Activated CD4-positive, alpha-beta T cell treated with anti-CD3 and anti-CD28 coated beads, Interleukin-2, amount 10 ng/mL, durations not matched to agents 7 days and 5 days (primary cell): ENCODE measurements at places on chromosomes 13 and 19.
A peak's percentile ranks its signal among the peaks of the same experiment; 100 is the strongest.

DNA sequence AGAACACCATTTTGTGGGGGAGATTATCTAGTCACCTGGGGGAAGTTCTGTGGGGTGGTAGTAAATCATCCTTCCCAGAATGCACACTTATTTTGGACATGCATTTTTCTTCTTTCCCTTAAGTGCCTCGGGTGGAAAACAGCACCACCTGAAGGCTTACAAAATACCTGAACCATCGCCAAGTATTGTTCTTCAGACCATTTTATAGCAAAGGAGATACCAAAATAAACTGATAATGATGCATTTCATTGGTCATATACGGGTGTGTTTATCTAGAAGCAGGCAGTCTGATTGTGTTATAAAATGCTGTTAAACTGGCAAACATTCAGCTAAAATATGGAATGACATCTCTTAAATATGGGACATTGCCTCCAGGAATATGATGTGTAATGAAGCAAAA lies 1034.7 kb downstream of the SLITRK1 start:
- DNase-seq: no peak

- DNase-seq: no peak
Observed at GRCh38 chr13:75352641-75353327, 129.2 kb downstream of the TBC1D4 start.

DNA sequence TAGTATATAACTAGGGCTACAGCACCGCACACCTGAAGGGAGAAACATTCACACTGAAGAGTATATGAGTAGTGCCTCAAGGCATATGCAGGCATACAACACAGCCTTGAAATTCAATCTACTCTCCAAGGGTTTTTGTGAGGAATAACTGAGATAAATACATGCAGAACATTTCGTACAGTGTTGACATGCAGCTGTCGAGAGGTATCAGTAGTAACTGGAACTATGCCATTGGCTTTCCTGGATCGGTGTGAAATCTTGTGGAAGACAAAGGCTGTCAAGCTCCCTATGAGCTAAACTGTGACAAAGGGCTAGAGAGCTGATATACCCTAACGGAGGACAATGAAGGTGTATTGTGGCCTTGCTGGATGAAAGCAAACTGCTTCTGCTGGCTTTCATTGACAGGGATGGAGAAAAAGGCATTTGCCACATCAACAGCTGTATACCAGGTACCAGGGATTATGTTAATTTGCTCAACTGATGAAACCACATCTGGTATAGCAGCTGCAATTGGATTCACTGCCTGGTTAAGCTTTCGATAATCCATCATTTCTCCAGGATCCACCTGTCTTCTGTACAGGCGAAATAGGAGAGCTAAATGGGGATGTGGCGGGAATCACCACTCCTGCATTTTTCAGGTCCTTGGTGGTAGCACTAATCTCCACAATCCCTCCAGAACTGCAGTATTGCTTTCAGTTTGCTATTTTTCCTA lies 16.3 kb downstream of the MTRF1 start:
- DNase-seq: no peak

DNA sequence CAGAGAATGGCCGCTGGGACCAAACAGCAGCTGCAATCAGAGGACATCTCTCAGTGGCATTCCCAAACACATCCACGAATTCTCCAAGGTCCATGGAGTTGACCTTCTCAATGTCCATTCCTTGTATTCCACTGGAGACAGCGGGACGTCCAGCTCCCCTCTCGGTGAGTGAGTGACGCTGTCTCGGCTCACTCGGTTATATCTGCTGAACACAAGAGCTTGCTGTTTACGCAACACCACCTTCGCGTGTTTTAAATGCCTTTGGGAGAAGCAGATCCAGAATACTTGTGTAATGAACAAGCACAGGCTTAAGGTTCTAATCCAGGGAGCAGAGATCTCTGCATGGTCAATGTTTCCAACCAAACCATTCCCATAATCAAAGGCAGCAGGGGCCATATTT lies at the start of gene URAD:
Gene URAD (minus strand): TSS at position 174 of the 400 bp plus-strand sequence. CDS start 56 bp downstream, at position 118.
- no peak for DNase-seq

DNA sequence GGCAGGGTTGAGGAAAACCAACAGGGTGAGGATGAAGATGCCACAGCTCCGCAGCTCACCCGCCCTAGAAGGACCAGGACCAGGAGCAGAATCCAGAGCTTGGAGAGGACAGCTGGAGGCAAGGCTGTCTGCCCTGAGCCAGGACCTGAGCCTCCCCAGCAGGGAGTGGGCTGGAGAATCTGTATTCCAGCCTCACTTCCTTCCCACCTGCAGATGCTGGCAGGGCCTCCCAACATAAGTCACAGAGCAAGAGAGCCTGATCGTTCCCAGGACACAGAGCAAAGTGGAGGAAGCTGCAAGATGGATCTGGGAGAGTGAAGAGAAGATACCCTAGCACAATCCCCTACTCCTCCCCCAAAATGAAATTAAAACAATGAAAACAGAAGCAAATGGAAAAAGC lies 61.7 kb upstream of the WASF3 start:
- DNase-seq: no peak

GRCh38 chr19:17869114-17869608 lies 2.6 kb upstream of the SLC5A5 start:
- no peak for DNase-seq

DNA sequence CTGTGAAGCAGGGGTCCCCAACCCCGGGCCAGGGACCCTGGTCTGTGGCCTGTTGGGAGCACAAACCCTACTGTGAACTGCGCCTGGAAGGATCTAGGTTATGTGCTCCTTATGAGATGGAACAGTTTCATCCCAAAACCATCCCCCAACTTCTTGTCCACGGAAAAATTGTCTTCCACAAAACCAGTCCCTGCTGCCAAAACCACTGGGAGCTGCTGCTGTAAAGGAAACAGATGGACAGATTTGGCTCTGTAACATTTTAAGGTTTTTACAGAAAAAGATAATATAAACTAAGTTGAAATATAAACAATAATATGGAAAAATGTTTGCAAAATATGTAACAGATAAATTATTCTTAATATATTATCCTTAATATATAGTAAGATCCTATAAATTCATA lies 73.7 kb downstream of the COG6 start:
- DNase-seq: no peak

GRCh38 chr19:45455707-45456499 lies 11.9 kb upstream of the FOSB start:
- no peak for DNase-seq

- no peak for DNase-seq
Observed at GRCh38 chr19:47057328-47057727, 8.9 kb upstream of the TMEM160 start.

DNA sequence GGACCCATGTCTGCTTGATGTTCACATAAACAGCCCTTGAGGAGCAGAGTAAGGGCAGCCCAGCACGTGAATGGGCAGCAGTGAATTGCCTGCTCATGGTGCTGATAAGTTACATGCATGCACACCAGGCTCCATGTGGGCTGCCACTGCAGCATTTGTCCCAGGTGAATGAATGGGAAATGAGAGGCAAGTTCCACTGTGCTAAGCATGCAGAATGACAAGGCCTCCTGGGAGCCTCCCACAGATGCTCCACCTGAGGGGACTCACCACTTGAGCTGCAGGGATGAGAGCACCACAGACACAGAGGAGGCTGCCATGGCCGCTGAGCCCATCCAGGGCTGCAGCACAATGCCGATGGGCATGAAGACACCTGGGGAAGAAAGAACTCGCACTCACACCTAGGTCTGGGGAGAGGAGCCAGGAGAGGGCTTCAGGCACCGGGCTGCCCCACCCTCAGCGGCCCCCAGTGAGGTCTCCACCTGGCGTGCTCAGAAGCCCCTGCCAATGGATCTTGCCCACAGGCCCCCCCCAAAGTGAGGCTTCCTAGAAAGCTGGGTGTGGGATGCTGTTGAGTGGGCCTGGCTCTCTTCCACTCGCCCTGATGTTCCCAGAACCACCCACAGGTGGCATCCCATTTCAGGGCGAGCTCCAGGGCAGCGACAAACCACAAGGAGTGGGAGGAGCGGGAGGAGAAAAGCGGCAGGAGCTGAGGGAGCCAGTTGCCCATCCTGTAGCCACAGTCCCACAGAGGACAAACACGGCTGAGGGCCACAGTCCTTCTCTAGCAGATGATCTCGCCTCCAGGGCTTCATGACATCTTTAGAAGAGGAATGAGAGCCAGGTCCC lies 73.8 kb downstream of the CCDC70 start:
- no peak for DNase-seq

GRCh38 chr13:89627996-89628395 lies 1719.5 kb upstream of the MIR17HG start:
- no peak for DNase-seq

- DNase-seq: peak; percentile 60
Observed at GRCh38 chr19:11137542-11138384, 17.8 kb downstream of the SPC24 start.

GRCh38 chr19:43555185-43555770 lies 20.0 kb downstream of the XRCC1 start:
- DNase-seq: peak; percentile 91

DNA sequence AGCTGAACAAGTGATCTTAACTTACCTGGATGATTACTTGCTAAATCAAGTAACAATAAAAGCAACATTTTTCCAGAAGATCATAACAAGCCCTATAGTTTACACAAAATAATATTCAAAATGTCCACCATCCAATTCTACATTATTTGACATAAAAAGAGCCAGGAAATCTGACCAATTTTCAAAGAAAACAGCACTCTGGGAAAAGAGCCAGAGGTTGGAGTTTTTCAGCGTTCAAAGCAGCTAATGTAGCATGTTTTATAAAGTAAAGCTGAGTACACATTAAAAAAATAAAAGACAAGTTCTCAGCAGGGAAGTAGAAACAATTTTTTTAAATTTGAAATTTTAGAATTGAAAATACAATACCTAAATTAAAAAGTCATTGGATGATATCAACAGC lies 62.6 kb downstream of the UFM1 start:
- DNase-seq: no peak

GRCh38 chr19:48806818-48807589 lies 3.8 kb downstream of the BCAT2 start:
- no peak for DNase-seq

DNA sequence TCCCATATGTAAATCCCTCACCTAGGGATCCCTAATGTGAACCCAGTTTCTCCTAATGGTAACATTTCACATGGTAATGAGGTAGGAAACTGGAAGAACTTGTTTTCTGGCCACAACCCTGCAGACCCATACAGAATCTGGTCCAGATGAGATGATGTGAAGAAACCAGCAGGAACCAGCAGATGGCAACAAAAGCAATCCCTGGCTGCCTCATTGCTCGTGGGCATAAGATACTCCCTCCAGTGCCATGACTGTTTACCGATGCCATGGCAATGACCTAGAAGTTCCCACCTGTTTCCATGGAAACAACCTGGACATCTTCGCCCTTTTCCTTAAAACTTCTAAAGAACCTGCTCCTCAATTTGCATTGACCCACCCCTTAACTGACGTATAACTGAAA lies 1.4 kb upstream of the CD209 start:
- DNase-seq: no peak

DNA sequence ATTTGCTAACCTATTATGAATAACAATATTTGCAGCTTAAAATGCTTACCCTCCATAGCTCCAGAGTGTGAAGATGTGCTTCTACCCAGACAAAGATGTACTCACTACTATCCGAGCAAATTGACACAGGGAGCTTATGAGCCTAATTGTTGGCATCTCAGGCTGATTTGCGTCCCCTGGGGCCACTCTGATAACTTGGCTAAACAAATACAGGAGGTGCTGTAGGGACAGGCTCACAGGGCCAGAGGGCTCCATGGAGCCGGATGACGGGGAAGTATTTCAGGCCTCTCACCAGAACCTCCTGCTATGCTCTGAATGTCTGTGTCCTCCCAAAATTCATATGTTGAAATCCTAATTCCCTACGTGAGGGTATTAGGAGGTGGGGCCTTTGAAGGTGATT lies 26.7 kb upstream of the C19orf12 start:
- DNase-seq: no peak

- DNase-seq: no peak
Observed at GRCh38 chr19:56291867-56292266, 19.3 kb downstream of the EDDM13 start.

- no peak for DNase-seq
Observed at GRCh38 chr13:77213644-77214043, 113.2 kb downstream of the MYCBP2 start.

- DNase-seq: no peak
Observed at GRCh38 chr13:79943346-79944023, 397.4 kb downstream of the SPRY2 start.

- no peak for DNase-seq
Observed at GRCh38 chr19:51448011-51448410, 10.2 kb downstream of the SIGLEC8 start.

DNA sequence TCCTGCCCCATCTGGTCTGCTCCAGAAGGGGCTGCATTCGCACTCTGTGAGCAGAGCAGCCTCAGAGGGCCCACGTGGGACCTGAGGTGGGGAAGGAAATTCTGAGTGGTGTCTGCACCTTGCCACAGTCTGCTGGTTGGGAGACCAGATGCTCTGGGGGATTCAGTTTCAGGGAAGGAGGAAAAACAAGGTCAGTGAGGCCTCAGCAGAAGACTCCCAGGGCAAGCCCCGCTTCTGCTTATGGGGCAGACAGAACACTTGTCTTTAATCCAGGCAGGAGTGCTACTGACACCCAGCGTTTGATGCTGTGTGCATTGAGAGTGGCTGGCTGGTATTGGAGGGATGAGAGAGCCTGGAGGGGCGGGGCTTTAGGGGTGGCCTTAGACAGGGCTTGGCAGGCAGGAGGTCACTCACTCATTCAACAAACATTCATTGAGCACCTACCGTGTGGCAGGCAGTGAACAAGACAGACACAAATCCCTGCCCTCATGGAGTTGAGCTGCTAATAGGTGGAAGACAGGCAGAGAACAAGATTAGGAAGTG lies 4.9 kb upstream of the CLEC17A start:
- DNase-seq: no peak

- no peak for DNase-seq
Observed at GRCh38 chr13:73913751-73914518, 220.3 kb downstream of the KLF12 start.

GRCh38 chr13:64274481-64275217 lies 2859.0 kb upstream of the PCDH20 start:
- DNase-seq: no peak

DNA sequence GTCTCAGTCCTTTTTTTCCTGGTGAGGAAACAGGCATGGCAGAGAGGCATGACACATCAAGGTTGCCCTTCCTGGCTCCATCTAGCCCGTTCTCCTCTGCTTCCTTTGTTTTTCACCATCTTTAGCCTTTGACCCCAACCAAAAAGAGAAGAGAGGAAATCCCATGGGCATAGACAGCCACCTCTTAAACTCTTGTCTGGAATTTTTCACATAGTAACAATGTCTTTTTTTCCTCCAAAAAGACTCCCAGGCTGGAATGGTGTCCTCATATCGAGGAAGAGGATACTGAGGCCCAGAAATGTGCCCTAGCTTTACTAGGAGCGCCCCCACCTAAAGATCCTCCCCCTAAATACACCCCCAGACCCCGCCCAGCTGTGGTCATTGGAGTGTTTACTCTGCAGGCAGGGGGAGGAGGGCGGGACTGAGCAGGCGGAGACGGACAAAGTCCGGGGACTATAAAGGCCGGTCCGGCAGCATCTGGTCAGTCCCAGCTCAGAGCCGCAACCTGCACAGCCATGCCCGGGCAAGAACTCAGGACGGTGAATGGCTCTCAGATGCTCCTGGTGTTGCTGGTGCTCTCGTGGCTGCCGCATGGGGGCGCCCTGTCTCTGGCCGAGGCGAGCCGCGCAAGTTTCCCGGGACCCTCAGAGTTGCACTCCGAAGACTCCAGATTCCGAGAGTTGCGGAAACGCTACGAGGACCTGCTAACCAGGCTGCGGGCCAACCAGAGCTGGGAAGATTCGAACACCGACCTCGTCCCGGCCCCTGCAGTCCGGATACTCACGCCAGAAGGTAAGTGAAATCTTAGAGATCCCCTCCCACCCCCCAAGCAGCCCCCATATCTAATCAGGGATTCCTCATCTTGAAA lies at the start of gene GDF15:
Gene GDF15 (plus strand): TSS at position 484 of the 868 bp plus-strand sequence. CDS start 32 bp downstream, at position 516.
- peak; percentile 21 for DNase-seq

- DNase-seq: peak; percentile 68
Observed at GRCh38 chr19:7191946-7192691, 102.1 kb downstream of the INSR start.
